ENCODE measurements at places on chromosomes 11 and 22.

DNA sequence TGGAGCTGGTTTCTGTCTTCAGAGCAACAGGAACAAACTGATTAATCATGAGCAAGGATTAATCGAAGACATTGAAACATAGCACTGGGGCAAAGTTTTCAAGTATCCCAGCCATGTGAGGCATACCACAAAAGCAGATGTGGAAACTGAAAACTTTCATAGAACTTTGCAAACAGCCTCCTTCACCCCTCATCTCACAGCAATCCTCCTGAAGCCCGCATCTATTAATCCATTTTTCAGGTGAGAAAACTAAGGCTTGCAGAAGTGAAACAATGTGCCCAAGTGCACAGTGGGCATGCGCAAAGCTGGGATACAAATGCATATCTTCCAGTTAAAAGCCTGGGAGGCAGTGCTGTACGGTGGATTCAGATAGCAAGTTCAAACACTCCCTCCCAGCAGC, 58.6 kb upstream of the HMGXB4 start:
- no peaks in the 10 kb centered on the region for H3K27me3 ChIP-seq
- no peaks in the 10 kb centered on the region for H3K4me1 ChIP-seq
- no peak overlapping the region for H3K27ac ChIP-seq
- H3K36me3 ChIP-seq: no peaks in the 10 kb centered on the region
- DNase-seq: no peak

DNA sequence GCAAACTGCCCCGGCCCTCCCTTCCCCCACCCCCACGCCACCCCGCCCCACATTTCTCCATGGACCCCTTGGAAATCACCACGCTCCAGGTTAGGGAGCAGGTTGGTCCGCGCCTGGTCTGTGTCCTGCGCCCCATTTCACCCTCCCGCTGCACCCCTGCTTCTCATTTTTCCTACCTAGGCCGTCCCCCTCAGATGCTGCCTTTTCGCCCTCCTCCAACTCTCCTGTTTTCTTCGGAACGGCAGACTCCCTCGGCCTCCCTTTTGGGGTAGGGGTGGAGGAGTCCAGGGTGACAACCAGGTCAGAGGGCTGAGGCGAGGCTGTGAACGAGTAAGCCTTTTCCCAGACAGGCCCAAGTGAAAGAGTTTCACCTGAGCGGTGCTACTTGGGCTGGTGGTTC, 893 bp upstream of the SCN4B start:
- H3K27ac ChIP-seq: no peak overlapping the region
- no peak for DNase-seq
- no peaks in the 10 kb centered on the region for H3K36me3 ChIP-seq
- no peaks in the 10 kb centered on the region for H3K4me1 ChIP-seq

DNA sequence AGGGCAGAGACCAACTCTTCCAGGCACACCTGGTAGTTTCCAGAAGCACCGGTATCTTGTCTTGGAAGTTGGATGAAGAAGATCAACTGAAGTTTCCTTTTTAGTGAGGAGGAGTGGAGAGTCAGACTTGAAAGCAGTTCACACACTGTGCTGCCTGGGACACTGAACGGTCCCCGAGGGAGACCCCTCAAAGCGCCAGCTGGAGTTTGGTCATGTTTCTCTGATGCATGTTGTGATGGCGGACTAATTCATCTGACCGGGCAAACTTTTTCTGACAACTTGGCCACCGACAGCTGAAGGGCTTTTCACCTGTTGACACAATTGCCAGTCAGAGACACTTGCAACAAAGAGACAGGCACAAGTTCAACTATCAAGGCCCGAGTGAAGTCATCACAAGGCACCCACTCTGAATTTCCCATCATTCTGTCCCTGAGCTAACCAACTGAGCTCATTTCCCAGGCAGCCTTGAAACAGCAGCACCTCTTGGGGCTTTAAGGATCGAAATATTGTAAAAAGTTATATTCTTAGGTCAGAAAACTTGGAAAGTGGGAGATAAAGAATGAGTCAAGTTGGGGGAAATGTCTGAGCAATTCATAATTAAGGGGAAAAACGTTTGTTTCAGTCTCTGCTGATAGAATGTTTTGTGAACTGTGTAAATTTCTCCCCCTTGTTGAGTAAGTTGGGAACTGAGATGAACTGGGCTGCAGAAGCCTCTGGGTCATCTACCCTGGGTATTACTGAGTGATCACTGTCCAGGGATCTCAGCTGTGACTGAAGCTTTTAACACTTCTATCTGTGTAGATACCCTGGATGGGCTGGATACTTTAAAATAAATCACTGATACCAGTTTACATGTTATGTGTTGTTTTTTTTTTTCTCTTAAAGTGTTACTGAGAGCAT, 46.2 kb downstream of the WT1 start:
- no peaks in the 10 kb centered on the region for H3K27me3 ChIP-seq
- H3K4me3 ChIP-seq: no peak overlapping the region
- DNase-seq: no peak
- no peaks in the 10 kb centered on the region for H3K36me3 ChIP-seq
- no peaks in the 10 kb centered on the region for H3K4me1 ChIP-seq

DNA sequence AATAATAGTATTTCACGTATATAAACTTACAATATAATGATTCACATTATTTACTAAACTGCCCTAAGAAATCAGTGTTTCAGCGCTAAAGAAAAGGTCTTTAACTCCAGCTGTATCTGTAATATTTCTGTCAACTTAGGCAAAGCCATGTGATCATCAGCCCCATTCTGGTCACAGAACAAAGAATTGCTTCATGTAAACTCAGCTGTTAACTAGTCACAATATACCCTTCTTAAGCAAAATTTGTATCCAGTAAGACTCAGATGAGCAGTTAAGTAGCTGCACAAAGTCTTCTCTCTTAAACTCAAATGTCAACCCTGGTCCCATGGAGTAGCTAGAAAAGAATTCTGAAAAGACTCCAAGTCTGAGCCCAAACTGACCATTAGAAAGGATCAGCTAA, 26.6 kb downstream of the HPS5 start:
- no peak for DNase-seq
- H3K36me3 ChIP-seq: peaks cover 7% of the 10 kb centered on the region
- H3K4me3 ChIP-seq: no peak overlapping the region
- H3K4me1 ChIP-seq: no peaks in the 10 kb centered on the region

DNA sequence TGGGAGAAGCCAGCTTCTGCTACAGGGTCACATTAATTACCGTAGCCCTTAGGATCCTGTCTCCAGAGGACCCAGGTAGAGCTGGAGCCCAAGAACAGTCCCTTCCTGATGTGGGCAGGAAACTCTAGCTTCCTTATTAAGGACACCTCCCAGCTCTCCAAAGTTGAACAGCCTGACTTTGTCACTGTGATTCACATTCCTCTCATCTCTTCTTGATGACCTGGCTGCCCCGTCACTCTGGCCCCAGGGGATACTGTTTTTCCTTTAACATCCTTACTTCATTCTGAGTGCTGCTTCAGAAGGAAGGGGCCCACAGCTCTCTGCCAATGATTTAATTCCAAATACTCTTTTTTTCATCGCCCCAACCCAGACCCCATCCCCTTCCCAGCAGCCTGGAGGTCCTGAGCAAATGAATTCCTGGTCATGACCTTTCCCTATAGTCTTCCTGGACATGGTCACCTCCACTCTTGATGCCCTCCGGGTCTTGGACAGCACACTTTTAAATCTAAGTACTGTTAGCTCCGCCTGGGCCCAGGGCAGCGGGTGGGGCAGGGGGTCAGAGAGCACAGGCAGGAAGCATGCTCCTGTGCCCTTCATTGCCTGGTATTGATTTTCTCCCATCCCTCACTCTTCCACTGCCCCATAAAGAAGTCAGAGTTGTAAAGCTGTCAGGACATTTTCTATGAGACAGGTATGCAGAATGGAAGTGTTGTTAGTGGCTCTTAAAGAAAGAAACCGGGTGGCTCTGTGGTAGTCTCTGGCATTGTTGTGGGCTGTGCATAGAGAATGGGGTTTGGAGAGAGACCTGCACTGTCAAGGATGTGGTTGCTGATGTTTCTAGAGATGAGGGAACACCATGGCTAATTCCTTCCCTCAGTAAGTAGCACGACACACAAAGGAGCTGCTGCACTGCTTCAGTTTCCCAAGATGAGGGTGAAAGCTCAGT, 22.3 kb upstream of the SPON1 start:
- no peaks in the 10 kb centered on the region for H3K4me1 ChIP-seq
- no peaks in the 10 kb centered on the region for H3K27me3 ChIP-seq
- no peak overlapping the region for H3K4me3 ChIP-seq
- H3K27ac ChIP-seq: no peak overlapping the region
- H3K36me3 ChIP-seq: no peaks in the 10 kb centered on the region

GRCh38 chr22:19504900-19505734, 19.1 kb downstream of the CLDN5 start:
- no peaks in the 10 kb centered on the region for H3K36me3 ChIP-seq
- no peak for DNase-seq
- H3K27ac ChIP-seq: no peak overlapping the region
- no peak overlapping the region for H3K4me3 ChIP-seq
- H3K4me1 ChIP-seq: no peaks in the 10 kb centered on the region

- no peak for DNase-seq
- no peak overlapping the region for H3K27ac ChIP-seq
- H3K36me3 ChIP-seq: no peaks in the 10 kb centered on the region
- H3K4me3 ChIP-seq: no peak overlapping the region
- no peaks in the 10 kb centered on the region for H3K27me3 ChIP-seq
- H3K4me1 ChIP-seq: no peaks in the 10 kb centered on the region
Observed at GRCh38 chr11:38718049-38718448, 2120.0 kb upstream of the RAG2 start.

DNA sequence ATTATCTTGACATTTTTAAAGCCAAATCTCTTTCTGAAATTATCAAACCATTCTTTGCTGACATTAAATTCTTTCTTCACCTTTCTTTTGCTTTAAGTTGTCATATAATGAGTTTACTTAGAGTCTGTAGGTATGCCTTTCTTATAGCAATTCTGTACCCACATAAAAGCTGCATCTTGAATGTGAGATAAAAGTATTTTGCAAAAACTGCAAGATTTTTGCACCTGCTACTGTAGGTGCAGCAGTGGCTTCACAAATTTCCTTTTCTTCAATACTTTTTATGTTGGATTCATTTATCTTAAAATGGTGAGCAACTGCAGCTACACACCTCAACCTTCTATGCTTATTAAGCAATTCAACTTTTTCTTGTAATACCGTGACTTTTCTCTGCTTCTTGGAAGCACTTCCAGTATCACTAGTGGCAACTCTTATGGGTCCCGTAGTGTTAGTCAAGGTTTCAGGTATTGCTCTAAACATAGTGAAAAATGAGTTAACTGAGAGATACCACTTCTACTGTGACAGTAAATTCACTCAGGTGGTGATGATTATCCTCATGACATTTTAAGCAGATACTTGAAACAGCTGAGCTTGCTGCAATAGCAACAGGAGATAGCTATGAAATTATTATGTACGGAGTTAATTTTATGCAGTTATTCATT, 18.8 kb downstream of the ZFP91 start:
- no peaks in the 10 kb centered on the region for H3K4me1 ChIP-seq
- H3K4me3 ChIP-seq: no peak overlapping the region
- H3K27ac ChIP-seq: no peak overlapping the region

- H3K36me3 ChIP-seq: no peaks in the 10 kb centered on the region
- H3K4me3 ChIP-seq: no peak overlapping the region
- no peaks in the 10 kb centered on the region for H3K27me3 ChIP-seq
- H3K4me1 ChIP-seq: no peaks in the 10 kb centered on the region
Observed at GRCh38 chr11:20601221-20601914, 2.0 kb downstream of the SLC6A5 start.

- no peaks in the 10 kb centered on the region for H3K27me3 ChIP-seq
- peak; percentile 65 for DNase-seq
- H3K4me1 ChIP-seq: peaks cover 2% of the 10 kb centered on the region
- H3K4me3 ChIP-seq: no peak overlapping the region
- no peaks in the 10 kb centered on the region for H3K36me3 ChIP-seq
Observed at GRCh38 chr11:24896118-24896835, 399.4 kb downstream of the LUZP2 start.

DNA sequence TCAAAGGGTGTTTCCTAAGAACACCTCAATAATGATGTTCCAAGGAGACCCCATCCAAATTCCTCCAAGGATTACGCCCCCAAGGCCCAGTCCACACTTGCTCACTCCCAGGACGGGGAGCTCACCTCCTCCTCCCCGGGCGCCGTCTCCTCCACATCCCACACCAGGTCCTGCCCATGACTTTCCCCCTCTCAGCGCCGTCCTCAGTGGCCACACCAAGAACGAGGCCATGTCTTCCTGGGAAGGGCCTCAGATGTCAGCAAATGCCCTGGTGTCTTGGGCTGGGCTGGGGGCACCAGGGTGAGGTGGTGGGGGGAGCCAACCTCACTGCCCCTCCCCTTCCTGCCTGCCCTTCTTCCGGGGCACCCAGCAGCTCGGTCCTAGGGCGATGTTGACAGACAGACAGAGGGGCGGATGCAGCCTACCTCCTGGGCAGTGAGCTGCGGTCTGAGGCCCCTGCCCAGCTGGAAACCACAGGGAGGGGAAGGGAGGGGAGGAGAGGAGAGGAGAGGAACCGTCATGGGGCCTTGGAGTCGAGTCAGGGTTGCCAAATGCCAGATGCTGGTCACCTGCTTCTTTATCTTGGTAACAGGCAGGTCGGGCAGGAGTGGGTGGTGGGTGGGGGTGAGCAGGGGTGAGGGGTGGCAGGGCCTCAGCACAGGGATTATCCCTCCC, at the start of the genes C11orf21 and TSPAN32:
TSS of gene C11orf21 (minus strand) at position 288 of the 675 bp plus-strand sequence. CDS start at position 178, 110 bp downstream.
TSS of gene TSPAN32 (plus strand) at position 383 of the 675 bp plus-strand sequence. CDS start at position 520, 137 bp downstream.
- no peaks in the 10 kb centered on the region for H3K27me3 ChIP-seq
- no peak for DNase-seq
- H3K4me3 ChIP-seq: no peak within 1 kb of the TSS
- H3K4me1 ChIP-seq: no peaks in the 10 kb centered on the region

- DNase-seq: no peak
- no peaks in the 10 kb centered on the region for H3K4me1 ChIP-seq
- no peak overlapping the region for H3K4me3 ChIP-seq
- H3K36me3 ChIP-seq: peaks cover 1% of the 10 kb centered on the region
Observed at GRCh38 chr11:60870276-60870675, 2.9 kb downstream of the ZP1 start.

DNA sequence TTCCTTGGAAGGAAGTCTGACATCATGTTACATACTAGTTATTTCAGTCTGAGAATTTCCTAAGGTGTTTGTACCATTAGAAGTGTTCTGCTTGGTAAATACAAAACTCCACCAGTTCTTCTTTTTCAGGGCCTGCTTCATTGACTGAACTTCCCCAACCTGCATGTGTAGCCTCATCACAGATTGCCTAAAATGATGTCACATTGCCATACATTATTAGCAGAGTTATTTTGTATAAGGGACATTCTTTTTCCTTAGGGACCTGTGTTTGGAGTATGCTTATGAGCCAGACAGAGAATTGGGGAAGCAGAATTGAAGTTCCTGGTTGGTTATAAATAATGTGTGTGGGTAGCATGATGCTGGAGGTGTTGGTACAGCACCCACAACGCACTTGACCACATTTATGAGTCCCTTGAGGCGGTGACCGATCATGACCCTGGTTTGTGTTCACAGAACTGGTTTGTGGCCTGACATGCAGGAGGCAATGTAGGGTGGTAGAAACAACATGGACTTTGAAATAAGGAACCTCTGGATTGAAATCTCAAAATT, 16.4 kb upstream of the MMP7 start:
- no peaks in the 10 kb centered on the region for H3K27me3 ChIP-seq
- no peaks in the 10 kb centered on the region for H3K4me1 ChIP-seq
- no peak overlapping the region for H3K4me3 ChIP-seq

Data from aorta (tissue), 5 donors.